ENCODE measurements at places on chromosomes 11 and 22.

DNA sequence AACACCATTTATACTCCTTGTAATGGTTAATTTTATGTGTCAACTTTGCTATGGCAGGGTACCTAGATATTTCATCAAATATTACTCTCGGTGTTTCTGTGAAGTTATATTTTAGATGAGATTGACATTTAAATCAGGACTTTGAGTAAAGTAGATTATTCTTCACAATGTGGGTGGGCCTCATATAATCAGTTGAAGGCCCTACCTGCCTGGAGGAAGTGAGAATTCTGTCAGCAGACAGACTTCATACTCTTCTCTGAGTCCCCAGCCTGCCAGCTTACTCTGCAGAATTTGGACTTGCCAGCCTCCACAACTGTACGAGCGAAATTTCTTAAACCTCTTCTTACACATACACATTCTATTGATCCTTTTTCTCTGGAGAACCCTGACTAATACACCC, 49.3 kb upstream of the SYT9 start:
- DNase-seq = no peak

DNA sequence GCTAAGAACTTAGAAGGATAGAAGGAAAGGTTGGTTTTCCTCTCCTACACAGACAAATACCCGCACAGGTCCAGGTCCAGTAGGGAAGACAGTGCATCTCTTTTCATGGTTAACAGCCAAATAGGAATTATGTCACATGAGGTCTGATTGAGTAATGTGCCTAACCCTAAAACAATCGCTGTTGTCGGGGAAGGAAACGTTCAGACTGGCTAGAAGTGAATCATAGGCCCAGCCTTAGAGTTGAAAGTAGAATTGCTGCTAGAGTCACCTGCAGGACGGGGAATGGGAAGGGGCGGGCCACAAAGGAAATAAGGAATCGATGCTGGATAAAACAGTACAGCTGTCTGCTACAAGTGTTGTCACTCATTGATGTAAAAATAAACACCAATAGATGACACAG, 12.4 kb upstream of the HTATIP2 start:
- DNase-seq = no peak

DNA sequence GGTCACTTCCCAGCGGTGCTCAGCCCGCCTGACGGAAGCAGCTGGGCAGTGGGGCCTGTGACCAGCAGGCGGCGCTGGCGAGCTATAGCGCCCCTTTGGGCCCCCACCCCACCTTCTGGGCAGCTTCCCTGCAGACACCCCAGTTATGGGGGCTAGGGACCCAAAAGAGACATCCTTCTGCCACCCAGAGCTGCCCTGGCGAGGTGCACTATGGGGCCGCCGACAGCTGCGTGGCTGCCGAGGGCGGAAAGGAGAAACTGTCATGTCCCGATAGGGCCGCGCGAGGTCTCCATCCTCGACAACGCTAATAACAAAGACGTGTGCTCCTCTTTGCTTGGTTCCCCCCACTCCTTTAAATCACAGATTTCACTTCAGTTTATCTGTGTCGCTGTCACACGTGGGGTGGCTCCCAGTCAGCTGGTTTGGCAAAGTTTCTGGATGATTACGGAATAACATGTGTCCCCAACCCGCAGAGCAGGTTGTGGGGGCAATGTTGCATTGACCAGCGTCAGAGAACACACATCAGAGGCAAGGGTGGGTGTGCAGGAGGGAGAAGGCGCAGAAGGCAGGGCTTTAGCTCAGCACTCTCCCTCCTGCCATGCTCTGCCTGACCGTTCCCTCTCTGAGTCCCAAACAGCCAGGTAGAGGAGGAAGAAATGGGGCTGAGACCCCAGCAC, 673 bp upstream of the MYO7A start:
- peak; percentile 17 for DNase-seq

DNA sequence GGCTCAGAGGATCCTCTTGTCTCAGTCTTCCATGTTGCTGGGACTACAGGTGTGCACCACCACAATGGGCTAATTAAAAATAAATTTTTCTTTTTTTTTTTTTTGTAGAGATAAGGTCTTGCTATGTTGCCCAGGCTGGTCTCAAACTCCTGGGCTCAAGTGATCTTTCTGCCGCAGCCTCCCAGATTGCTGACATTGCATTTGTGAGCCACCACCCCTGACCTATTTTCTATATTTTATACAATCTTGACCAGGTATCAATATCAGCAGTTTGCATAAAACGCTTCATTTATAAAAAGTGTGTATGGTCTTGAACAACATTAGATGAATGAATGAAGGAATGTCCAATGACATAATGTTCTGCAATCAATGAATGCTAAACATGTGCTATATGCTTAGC, 9.1 kb upstream of the STX3 start:
- DNase-seq = no peak

DNA sequence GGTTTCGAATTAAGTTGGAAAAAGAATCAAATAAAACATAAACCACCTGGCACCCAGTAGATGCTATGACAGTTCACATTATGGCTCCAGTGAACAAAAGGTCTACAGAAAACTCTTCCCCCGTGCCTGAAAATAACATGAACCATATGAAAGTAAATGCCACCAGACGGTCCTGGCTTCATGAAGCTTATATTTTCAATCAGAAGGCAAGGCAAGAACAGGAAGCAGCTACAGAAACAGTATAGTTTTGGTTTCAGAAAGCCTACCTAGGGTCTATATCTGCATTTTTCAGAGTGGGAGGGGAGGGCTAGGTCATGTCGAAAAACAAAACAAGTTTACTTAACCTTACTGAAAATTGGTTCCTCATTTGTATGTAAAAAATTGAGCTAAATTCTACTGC, 9.8 kb downstream of the RAB30 start:
- DNase-seq = no peak

DNA sequence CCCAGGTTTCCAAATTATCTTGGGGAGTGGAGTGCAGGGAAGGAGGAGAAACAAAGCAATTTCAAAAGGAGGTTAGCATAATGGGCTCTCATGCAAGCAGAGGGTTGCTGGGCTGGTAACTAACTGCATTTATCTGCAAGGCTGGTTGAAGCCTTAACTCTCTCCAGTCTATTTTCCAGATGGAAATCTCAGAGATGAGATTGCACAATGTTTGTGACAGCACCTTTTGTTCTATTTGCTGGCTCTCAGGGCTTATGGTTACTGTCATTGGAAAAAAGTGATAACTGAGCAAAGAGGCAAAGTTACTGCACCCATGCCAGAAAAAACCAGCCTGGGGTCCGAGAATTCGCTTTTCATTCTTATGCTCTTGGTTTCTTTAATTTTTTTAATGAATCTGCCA, 33.2 kb downstream of the ABCC8 start:
- no peak for DNase-seq

- no peak for DNase-seq
Measured at GRCh38 chr22:35688913-35689675, 28.6 kb upstream of the APOL5 start.

DNA sequence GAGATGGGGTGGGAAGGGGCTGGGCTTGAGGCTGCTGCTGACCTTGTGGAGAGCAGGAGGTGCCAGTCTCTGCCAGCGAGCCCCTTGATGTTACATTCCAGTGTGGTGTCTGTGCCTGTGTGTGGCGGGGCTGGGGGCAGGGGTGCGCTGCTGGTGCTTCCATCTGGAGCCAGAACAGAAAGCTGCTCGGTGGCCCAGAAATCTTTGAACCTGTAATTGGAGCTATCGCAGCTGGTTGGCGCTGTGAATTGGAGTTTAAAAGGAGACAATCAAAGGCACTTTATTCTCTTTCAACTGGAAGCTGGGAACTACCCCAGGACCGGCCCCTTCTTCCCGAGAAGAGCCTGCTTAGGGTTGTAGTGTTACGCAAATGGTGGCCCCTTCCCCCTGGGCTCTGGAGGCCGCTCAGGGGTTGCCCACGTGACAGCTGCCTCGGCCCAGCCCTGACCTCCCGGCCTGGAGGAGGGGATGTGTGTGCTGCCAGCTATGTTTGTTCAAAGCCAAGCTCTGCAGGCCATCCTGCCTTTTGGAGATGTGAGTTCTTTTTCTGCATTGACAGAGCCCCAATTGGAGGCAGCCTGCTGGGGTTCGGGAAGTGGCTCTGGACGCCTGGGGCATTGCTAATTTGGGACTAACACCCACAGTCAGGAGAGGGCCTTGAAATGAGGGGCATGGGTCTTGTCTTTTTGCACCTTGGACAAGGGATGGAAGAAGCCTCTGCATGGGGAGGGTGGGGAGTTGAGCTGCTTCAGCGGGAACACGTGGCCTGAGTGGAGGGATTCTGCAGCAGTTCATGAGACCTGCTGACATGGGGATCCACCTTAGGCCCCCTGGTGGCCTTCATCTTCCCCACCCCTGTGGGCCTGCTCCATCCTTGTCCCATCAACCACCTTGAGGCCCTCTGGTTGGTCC, 14.0 kb upstream of the ARSA start:
- DNase-seq = no peak

- DNase-seq = no peak
Measured at GRCh38 chr11:7640816-7641215, 32.5 kb downstream of the CYB5R2 start.

DNA sequence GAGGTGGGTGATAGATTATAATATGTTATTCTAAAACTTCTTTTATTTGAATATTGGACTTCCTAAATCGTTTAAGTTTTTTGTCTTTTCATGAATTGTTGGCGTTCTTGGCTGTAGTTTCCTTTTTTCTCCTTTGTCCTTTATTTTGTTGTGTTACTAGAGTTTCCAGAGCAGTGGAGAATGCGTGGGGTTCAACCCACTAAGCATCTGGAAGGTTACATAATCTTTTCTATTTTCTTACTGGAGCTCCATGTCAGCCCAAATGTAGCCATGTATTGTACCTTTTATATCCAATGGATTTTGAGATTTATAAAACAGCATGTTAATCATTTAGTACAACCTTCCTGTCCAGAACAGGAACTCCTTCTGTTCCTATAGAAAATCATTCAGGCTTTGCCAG, 63.2 kb downstream of the PPP6R3 start:
- DNase-seq = no peak

- DNase-seq = no peak
Measured at GRCh38 chr11:134164490-134165370, 59.0 kb downstream of the NCAPD3 start.

GRCh38 chr22:43500792-43501785, 89.3 kb downstream of the MPPED1 start:
- DNase-seq = no peak

GRCh38 chr11:33544593-33545373, 155.8 kb downstream of the C11orf91 start:
- DNase-seq = no peak

DNA sequence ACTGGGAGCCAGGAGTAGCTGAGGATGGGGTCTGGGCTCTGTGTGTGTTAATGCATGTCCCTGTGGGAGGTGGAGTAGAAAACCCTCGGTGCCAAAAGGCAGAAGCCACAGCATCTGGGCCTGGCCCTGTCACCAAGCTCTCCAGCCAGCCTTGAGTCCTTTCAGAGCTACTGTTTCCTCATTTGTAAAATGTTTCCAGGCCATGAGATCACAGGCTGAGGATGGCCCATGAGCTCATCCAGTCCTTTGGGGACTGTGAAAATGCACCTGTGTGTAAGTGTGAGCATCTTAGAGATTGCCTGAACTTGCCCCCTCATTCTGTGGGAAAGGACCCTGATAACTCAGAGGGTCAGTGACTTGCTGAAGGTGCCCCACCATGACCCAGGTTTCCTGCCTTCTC, 9.1 kb downstream of the ANKK1 start:
- no peak for DNase-seq

GRCh38 chr11:86388198-86388597, 13.5 kb downstream of the CCDC81 start:
- no peak for DNase-seq

DNA sequence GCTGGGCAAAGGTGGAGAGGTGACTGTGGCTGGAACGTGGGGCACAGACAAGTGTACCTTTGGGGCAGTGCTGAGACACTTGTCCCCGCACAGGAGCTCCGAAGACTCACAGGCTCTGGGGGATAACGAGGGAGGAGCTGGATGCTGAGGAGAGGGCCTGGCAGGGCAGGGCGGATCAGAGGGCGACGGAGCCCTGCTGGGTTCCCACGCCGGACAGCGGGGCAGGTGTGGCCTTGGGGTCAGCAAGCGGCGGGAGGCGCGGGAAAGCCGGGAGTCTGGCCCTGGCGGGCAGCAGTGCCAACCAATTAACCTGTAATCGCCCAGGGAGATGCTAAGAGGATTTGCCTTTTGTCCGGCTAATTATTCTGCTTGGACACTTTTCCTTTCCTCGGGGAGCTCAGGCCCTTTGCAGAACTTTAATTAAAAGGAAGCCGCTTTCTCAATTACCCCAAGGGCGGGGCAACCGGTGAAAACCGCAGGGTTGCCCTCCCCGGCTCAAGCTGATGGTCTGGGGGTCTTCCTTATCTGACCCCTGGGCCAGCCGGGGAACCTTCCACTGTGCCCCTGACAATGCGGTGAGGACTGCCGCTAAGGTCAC, 71.5 kb downstream of the WNT7B start:
- no peak for DNase-seq

DNA sequence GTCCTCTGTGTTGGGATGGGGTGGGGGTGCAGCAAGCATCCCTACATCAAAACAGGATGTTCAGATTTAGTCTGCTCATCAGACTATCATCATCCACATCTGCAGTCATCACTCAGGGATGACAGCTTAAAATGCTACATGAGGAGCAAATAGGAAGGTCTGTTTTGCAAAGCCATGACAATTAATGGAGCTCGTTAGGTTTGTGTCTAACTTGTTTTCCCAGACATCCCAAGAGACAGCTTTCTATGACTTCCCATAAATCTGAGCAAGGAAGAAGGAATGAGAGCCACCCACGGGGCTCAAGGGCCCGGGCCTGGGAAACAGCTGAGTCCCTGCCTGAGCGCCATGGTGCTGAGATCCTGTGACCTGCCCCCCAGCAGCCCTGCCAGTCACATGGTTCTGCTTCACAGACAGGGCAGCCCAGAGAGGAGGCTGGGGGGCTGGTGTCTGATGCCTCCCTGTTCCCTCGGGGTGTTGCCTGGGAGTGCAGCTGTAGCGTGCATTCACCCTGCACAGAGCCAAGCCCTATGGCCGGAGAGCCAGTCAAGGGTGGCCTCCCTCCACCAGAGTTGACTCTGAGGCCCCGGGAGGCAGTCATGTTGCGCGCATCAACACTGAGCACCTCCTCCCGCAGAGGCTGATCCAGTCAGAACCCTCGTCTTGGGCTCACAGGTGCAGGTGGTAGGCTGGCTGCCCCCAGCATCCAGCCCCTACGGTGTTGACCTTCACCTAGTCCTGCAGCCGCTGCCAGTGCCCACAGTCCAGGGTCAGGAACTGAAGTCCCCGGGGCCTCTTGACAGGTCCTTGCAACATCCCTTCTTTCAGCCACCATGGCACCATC, 12.1 kb downstream of the DERL3 start:
- no peak for DNase-seq

- DNase-seq = no peak
Measured at GRCh38 chr11:57709802-57710367, 2.1 kb downstream of the MED19 start.

- DNase-seq = no peak
Measured at GRCh38 chr11:18540207-18541009, 13.7 kb upstream of the TSG101 start.

All from activated naive CD8-positive, alpha-beta T cell treated with anti-CD3 and anti-CD28 coated beads, Interleukin-2, amount 50 U/mL, for 16 hours (primary cell).